ENCODE measurements at places on chromosomes 11 and 22. TPM values are rescaled to one million over a fixed set of nuclear protein-coding genes. Genes with fewer than 3 reads are reported as not detected.

OR8D1 gene
- not detected for total RNA-seq

GRCh38 chr22:40006641-40007040 is 11.9 kb downstream of the FAM83F start:
- no peak for DNase-seq

KCNC1 gene
- total RNA-seq: not detected

MMP13 gene
- total RNA-seq: not detected

- DNase-seq: no peak
These were observed 1.3 kb upstream of the LPXN start for GRCh38 chr11:58576887-58577471.

INPP5J gene
- 1.6 TPM for total RNA-seq

- DNase-seq: no peak
These were observed 47.2 kb downstream of the MRGPRX2 start for GRCh38 chr11:19013181-19013857.

- DNase-seq: no peak
These were observed 3.1 kb upstream of the TMEM109 start for GRCh38 chr11:60910711-60911380.

DNA sequence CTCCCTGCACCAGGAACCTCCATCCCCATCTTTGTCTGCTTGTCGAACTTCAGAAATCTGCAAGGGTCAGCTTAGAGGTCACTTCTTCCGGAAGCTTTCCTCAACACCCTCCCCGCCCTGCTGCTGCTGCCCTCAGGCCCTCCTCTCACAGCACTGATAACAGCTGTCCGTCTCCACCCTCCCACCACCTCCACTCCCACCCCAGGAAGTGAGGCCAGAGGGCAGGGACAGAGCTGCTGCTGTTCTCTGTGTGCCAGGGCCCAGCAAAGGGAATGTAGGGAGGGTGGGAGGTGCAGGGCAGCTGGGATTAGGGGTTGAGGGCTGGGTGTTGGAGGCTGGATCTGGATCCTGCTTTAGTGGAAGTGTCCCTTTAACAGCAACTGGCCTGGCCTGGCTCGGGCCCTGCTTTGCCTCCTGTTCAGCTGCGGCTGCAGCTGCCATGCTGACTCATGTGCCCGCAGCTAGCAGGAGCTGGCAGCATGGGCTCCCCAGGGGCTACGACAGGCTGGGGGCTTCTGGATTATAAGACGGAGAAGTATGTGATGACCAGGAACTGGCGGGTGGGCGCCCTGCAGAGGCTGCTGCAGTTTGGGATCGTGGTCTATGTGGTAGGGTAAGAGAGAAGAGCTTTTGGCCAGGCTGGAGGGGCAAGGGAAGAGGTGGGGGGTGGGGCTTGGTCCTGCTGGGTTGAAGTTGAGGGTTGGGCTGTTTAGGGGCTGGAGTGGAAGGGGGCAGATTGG is at the start of gene P2RX6:
P2RX6 (plus strand) TSS at position 440 of the 740 bp plus-strand sequence; CDS start at position 450, 10 bp downstream.
- no peak for DNase-seq

DNA sequence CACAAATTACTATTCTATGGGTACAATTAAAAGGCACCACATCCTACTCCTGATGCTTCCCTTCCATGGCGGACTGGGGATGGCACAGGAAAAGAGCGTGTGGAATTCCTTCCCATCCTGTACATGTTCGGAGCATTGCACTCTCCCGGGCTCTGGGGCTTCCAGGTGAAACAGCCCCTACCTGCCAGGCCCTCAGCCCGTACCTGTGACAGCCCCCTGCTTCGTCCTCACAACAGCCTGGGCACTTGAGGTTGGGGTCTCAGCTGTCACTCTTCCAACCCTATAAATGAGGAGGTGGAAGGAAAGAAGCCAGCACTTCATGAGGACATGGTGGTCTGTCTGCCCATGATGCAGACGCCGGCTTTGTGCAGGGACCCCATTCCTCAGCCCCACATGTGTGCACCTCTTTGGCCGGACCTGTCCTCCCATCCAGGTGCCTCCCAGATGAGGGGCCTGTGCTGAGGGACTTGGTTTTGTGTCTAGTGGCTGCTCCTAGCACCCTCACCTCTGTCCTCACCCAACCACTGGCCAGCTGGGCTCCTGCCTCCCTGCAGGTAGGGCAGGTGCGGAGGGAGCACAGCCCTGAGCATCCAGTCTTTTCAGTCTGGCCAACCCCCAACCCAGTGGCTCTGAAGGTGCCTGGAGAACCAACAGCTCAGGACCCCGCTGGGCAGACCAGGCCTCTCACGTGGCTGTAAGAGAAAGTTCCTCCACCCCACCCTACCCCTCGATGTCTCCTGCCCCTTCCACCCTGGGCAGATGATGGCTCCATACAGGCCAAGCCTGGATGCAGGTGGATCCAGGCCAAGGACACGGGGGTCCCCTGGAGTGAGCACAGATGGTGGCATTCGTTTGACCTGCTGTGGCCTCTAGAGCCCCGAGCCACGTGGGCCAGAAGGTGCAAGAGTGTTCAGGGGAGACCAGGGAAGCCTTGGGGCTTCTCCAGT is 23.4 kb upstream of the WNT7B start:
- DNase-seq: no peak

OR52I2 gene
- not detected for total RNA-seq

GRCh38 chr11:83768489-83768888 is 482.3 kb upstream of the CCDC90B start:
- no peak for DNase-seq

- no peak for DNase-seq
These were observed 34.3 kb upstream of the CECR2 start for GRCh38 chr22:17334983-17335382.

- DNase-seq: no peak
These were observed 73.4 kb downstream of the MED15 start for GRCh38 chr22:20580611-20581502.

DNA sequence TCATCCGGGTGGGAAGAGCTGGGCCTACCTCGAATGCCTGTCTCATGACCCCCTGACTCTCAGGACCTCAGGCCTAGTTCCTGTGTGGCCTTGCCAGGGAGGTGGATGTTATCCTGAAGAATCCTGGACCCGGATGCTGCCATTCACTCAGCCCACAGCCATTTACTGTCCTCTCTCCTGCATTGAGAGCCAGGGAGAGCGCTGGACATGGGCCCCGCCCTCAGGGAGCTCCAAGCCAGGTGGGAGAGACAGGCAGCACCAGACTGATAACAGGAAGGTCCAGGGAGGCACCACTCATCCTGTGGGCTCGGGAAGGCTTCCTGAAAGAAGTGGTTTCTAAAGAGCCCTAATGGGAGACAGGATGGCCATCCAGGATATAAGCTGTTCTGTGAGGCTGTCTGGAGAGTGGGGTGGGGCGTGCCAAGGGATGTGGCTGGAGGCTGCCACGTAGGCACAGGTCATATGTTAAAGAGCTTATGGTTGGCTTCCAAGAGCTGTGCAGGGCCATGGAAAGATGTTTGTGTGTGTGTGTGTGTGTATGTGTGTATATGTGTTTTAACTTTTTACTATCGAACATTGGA is 8.6 kb downstream of the SERPINH1 start:
- DNase-seq: no peak

IL18 gene
- 7.9 TPM for total RNA-seq

GRCh38 chr22:42655693-42656092 is 6.5 kb upstream of the CYB5R3 start:
- no peak for DNase-seq

GRCh38 chr11:20277014-20277413 is 86.5 kb upstream of the HTATIP2 start:
- DNase-seq: no peak

- DNase-seq: no peak
These were observed 36.1 kb upstream of the SCN3B start for GRCh38 chr11:123690485-123690884.

DNA sequence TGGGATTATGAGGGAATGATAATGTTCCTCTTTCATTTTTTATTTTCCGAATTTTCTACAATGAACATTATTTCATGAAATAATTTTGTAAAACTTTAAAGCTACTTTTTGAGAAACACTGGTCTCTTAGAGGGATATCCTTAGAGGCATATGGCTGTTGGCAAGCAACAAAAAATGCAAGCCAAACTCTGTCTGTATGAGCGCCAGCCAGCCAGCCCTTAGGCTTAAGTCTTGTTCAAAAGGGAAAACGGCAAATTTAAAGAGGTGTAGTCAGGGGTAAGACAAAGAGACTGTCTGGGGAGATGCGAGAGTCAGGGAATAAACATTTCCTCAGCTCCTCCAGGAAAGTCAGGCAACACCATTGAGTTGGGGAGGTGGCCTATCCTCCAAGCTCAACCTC is 22.5 kb downstream of the ASCC2 start:
- no peak for DNase-seq

- no peak for DNase-seq
These were observed 8.0 kb downstream of the ARFGAP3 start for GRCh38 chr22:42848941-42849550.

DNA sequence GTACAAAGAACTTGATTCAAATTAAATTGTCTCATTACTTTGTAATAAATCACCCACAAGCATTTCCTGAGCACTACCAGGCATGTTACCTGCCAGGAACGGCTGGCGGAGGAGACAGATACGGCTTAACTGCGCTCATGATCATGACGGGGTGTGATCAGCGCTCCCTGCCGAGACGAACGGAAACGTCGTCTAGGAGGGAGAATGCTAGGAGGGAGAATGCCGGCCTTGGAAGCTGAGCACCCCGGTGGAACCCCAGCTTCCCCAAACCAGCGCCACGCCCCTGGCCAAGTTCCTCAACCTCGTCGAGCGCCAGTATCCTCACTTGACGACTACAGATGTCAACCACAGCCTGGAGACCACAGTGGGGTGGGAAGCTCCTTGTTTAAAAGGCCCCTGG is 272.8 kb downstream of the CTTN start:
- no peak for DNase-seq

GRCh38 chr11:45810431-45811108 is 5.6 kb downstream of the SLC35C1 start:
- no peak for DNase-seq

APOA5 gene
- total RNA-seq: not detected

IL10RA gene
- 21.2 TPM for total RNA-seq

- no peak for DNase-seq
These were observed 6.0 kb upstream of the ARHGAP42 start for GRCh38 chr11:100681064-100681502.

GRCh38 chr11:130310622-130311021 is 4.1 kb downstream of the ZBTB44 start:
- DNase-seq: no peak

DNA sequence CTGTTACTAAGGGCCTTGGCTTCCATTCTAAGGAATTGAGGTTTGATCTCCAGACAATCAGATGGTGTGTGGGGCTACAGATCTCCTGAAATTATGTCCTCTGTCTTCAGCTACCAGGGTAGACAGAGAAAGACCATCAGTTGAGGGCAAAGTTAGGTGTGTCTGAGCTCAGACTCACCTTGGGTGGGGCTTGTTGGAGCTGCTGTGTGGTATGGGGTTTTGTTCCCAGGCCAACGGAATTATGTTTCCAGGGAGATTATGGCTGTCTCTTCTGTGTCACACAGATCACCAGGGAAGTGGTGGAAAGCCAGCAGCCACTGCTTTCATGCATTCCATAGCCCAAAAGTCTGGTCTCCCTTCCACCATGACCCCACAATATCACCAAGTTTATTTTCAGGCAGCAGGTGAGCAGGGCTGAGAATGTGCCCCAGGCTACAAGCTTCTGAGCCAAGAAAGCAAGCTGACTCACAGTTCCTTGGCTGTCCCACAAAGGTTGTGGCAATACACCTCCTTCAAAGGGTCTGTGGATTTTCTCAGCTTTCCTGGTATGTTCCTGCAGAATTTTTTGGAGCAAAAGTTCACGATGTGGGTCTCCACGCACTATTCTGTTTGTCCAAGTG is 714.9 kb downstream of the LUZP2 start:
- no peak for DNase-seq

DNA sequence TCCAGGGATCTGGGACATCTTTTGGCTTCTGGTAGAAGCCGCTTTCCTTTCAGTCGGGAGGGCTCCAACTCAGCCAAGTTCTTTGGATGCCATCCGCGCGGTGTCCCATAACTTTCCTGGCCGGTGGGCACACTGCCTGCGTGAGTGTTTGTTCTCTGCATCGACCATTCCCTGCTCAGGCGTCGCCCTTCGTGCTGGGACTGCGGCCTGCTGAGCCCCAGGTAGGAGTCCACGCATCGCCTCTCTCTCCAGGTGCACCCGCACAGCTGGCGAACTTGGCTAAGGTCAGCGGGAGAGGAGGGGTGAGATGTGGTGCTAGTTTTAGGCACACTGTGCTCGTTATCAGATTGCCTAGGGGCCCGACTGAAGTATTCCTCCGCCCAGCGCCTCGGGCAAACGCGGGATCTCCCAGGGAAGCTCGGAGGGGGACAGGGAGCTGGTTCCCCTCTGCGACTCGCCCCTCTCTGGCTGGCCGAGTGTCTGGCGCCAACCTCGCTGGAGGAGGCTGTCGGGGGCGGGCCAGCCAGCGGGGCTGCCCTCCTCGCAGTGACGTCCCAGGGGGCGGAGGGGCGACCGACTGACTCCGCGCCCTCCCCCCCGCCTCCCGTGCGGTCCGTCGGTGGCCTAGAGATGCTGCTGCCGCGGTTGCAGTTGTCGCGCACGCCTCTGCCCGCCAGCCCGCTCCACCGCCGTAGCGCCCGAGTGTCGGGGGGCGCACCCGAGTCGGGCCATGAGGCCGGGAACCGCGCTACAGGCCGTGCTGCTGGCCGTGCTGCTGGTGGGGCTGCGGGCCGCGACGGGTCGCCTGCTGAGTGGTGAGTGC is at the start of gene LAYN:
LAYN (plus strand) TSS at position 607 of the 823 bp plus-strand sequence; CDS start at position 731, 124 bp downstream.
- DNase-seq: no peak

GRCh38 chr11:106642331-106642730 is 375.9 kb downstream of the GUCY1A2 start:
- DNase-seq: no peak

HOATZ gene
- not detected for total RNA-seq

GRCh38 chr11:125750629-125751028 is 4.5 kb downstream of the PATE1 start:
- DNase-seq: no peak

LDLRAD3 gene
- total RNA-seq: 8.4 TPM

GRCh38 chr22:48314073-48314472 is 1513.6 kb downstream of the BRD1 start:
- DNase-seq: no peak

All from esophagus muscularis mucosa (tissue), 4 donors.